ENCODE measurements at places on chromosomes 1 and 21. TPM values are rescaled to one million over a fixed set of nuclear protein-coding genes. Genes with fewer than 3 reads are reported as not detected.

DNA sequence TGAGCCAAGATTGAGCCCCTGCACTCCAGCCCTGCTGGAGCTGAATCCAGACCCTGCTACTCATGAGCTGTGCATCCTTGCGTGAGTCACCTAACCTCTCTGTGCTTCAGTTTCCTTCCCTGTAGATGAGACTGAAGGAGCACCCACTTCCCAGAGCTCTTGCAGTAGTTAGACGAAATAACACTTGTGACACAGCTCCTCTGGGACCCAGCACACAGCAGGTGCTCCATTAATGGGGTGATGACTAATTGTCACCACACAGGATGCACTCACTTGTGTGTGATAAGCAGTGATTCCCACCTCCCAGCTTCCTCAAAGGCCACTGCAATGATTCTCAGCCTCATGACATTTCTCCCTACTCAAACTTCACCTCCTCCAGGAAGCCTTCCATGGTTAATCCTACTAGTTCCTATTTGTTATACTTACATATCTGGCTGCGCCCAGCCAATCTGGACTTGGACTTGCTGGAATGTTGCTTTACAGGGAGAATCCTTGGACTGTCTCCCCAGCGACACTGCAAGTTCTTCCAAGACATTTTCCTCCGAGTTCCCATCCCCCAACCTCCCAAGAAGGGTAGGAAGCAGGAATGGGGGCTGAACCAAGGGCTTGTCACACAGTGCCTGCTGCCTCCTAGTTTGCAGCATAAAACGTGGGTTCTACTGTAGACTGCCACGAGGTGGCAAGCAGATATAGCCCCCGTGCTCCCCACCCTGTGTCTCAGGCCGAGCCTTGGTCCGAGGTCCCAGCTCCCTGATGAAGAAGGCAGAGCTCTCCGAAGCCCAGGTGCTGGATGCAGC is 17.2 kb downstream of the DRAXIN start:
- no peaks in the 10 kb centered on the region for H3K36me3 ChIP-seq
- no peak overlapping the region for H3K27ac ChIP-seq
- no peak for DNase-seq
- peaks cover 6% of the 10 kb centered on the region for H3K27me3 ChIP-seq
- H3K4me1 ChIP-seq: peaks cover 3% of the 10 kb centered on the region

The RXRG gene
- not detected for total RNA-seq

The RALGPS2 gene
- 33.6 TPM for total RNA-seq

The ICOSLG gene
- 4.7 TPM for total RNA-seq

The BMP8B gene
- not detected for total RNA-seq

The ABCG1 gene
- 1.9 TPM for total RNA-seq

- DNase-seq: peak; percentile 28
- no peaks in the 10 kb centered on the region for H3K4me1 ChIP-seq
- no peaks in the 10 kb centered on the region for H3K27me3 ChIP-seq
- no peak overlapping the region for H3K27ac ChIP-seq
- H3K36me3 ChIP-seq: no peaks in the 10 kb centered on the region
These were observed 20.4 kb downstream of the C21orf91 start for GRCh38 chr21:17798796-17799195.

DNA sequence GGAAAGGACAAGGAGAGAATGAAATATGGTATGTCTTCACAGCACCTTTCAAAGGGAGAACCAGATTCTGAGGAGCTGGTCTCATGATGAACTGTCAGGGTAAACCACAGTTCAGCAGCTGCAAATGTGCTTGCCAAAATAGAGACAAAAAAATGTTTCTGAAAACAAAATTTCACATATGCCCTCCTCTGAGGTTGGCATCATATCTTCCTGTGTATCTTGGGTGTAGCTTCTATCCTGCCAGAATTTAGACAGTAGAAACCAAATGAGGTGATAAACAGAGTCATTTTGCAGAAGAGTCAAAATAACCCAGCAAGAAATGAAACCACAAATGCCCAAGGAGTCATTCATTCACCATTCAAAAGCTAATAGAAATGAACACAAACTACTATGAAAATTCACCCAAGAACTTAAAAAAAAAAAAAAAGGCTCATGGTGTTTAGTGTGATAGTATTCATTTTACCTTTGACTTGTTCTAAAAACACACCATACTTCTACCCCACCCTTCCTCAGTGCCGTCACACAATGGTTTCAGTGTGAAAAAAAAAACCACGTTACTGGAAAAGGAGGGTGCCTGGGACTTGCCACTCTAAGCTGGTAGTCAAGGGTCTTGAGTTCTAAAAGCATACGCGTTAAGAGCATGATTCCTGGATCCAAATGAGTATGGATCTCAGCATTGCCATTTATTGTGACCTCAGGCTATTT is 18.5 kb downstream of the SELL start:
- H3K4me3 ChIP-seq: no peak overlapping the region
- no peak for DNase-seq
- H3K27ac ChIP-seq: no peak overlapping the region
- H3K36me3 ChIP-seq: no peaks in the 10 kb centered on the region
- no peaks in the 10 kb centered on the region for H3K4me1 ChIP-seq
- H3K27me3 ChIP-seq: peaks cover 2% of the 10 kb centered on the region

The C1orf167 gene
- not detected for total RNA-seq

GRCh38 chr1:217453816-217454215 is 177.1 kb downstream of the GPATCH2 start:
- H3K27ac ChIP-seq: no peak overlapping the region
- H3K36me3 ChIP-seq: peaks cover 5% of the 10 kb centered on the region
- no peak overlapping the region for H3K4me3 ChIP-seq
- peaks cover 4% of the 10 kb centered on the region for H3K4me1 ChIP-seq

GRCh38 chr1:24277420-24278169 is 41.6 kb upstream of the GRHL3 start:
- peaks cover 16% of the 10 kb centered on the region for H3K27me3 ChIP-seq
- DNase-seq: peak; percentile 89
- H3K4me1 ChIP-seq: peaks cover 7% of the 10 kb centered on the region
- H3K4me3 ChIP-seq: no peak overlapping the region
- no peaks in the 10 kb centered on the region for H3K36me3 ChIP-seq
- H3K27ac ChIP-seq: no peak overlapping the region

The WNT3A gene
- not detected for total RNA-seq

DNA sequence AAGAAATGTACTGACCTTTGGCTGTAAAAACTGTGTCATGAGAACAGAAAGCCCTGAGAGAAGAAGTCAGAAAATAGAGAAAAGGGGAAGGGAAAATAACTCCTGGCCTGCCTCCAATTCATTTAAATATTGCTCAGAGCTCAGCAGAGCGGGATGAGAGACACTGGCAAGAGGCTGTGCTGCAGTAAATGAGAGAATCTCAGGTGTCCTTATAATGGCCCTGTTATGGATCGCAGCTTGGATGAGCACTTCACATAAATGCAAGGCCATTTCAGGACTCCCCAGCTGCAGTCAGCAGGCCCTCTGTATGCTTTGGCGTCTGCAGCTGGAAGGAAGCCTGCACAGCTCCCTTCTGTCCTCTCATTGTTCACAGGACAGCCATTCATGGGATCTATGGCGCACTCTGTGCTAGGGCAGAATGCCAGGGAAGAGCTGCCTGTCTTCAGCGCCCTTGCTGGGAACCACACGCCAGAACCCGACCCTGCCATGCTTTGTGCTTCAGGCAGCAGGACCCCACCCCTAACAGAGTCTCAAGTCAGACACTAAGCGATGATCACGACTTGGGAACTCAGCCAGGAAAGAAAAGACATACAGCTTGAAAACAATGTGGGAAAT is 20.7 kb upstream of the ABCB10 start:
- H3K36me3 ChIP-seq: no peaks in the 10 kb centered on the region
- peaks cover 7% of the 10 kb centered on the region for H3K4me1 ChIP-seq
- peak; percentile 18 for DNase-seq
- H3K27ac ChIP-seq: no peak overlapping the region
- no peak overlapping the region for H3K4me3 ChIP-seq

The SLC45A3 gene
- total RNA-seq: 7.1 TPM

- H3K27me3 ChIP-seq: no peaks in the 10 kb centered on the region
- no peak overlapping the region for H3K27ac ChIP-seq
- H3K36me3 ChIP-seq: peaks cover 3% of the 10 kb centered on the region
- H3K4me3 ChIP-seq: no peak overlapping the region
- H3K4me1 ChIP-seq: no peaks in the 10 kb centered on the region
These were observed 15.1 kb downstream of the ZBTB8A start for GRCh38 chr1:32554288-32554687.

DNA sequence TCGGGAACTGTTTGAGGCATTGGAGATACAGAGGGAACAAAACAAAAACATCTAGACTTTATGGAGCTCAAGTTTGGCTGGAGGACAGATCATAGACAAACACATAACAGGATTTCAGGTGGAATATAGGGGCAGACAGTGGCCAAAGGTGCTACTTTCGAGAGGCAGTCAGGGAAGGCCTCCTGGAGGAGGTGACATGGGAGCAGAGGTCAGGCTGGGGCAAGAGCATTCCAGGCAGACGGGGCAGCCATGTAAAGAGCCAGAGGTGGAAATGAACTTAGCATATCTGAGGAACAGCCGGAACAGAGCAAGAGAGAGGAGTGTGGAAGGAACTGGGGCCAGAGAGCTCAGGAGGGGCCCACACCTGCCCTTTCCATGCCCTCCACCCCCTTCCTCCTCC is 122.3 kb downstream of the DMRTB1 start:
- no peaks in the 10 kb centered on the region for H3K27me3 ChIP-seq
- DNase-seq: no peak
- no peaks in the 10 kb centered on the region for H3K4me1 ChIP-seq

The TTC4 gene
- 18.4 TPM for total RNA-seq

Data from astrocyte (in vitro differentiated cells and primary cell).